ENCODE measurements at places on chromosomes 1 and 21.

DNA sequence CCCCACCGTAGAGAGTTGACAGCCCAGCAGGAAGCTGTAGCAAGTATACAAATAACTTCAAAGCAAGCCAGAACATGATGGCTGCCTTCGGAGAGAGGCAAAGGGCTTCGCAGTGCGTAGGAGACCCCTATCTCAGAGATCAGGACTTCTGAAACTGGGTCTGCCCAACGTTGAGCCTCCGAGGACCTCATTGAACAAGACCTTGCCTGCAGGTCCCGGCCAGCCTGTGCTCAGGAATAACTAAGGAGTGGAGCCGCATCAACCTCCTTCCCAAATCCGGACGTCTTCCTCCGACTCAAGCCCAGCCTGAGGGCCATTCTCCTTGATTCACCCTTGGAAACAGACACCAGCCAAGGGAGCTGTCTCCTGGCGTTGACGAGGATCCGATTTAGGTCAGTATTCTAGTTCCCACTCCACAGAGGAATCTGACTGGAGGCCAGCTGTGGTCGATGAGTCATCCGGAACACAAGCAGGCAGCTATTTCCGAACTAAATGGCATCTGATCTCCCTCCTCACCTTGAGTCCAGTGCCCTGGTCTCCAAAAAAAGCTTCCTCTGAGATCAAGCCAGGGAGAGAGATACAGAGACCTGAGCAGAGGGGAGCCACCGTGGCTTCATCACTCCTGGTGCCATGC lies 166.5 kb upstream of the COA6 start:
- no peak for DNase-seq

GRCh38 chr1:207004931-207005830 lies 27.4 kb downstream of the C1orf116 start:
- no peak for DNase-seq

- DNase-seq, result no peak
Measured at GRCh38 chr1:172662464-172663109, 3.7 kb downstream of the FASLG start.

DNA sequence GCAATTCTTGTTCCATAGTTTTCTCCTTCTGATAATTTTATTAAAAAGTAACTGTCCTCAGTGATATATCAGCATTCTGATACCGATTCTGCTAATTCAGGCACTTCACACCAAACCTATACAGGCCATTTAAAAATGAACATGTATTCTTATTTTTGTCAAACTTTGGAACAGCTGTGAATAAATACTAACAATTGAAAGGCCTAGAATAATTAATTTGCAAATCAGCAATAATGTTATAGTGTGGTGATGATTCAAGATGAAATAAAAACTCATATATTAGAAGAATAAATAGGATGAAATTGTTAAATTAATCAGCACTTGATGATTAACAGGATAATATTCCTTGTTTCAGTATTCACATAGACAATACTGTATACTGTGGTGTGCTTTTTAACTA lies 9.9 kb downstream of the CDKN2C start:
- no peak for DNase-seq

- no peak for DNase-seq
Measured at GRCh38 chr1:156958247-156958714, 37.8 kb downstream of the LRRC71 start.

DNA sequence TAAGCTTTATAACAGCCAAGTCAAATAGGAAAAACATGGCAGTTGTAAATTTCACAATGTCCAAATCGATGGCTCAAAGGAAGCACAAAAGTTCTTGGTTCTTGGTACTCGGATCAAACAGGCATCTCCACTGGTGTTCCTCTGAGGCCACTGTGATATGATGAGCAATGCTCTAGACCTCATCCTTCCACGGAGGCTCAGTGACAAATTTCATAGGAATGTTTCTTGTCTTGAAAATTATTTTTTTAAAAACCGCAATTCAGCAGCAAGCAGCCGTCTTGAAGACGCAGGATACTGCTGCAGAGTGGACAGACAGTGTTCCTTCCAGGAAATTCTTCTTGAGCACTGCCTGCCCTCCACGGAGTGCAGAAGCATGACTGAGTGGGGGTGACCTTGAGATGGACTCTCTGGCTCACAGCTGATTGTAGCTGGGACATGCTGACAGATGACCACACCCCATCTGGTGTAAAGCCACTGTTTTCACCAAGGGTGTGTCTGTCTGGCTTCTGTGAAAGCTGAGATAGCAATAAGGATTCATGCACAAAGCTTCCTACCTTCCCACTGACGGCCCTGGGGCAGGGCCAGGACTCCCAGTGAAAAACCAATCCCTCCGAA lies 61.9 kb downstream of the TIAM1 start:
- no peak for DNase-seq

GRCh38 chr1:113031171-113031933 lies 41.6 kb upstream of the LRIG2 start:
- DNase-seq, result no peak

DNA sequence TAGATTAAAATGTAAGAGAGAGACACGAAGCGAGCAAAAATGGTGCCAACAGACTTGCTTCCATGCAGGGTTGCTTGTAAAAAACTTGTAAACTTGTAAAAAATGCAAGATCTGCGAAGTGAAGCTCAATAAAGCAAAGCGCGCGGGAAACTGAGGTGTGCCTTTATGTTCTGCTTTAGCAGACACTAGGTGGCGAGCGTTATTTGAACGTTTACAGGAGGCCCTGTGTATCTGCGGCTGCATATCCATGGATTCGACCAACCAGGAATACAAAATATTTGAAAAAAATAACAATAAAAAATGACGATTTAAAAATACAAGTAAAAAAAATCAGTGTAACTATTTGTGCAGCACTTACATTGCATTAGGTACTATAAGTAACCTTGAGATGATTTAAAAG lies 1.5 kb downstream of the UBE2G2 start:
- DNase-seq, result no peak

DNA sequence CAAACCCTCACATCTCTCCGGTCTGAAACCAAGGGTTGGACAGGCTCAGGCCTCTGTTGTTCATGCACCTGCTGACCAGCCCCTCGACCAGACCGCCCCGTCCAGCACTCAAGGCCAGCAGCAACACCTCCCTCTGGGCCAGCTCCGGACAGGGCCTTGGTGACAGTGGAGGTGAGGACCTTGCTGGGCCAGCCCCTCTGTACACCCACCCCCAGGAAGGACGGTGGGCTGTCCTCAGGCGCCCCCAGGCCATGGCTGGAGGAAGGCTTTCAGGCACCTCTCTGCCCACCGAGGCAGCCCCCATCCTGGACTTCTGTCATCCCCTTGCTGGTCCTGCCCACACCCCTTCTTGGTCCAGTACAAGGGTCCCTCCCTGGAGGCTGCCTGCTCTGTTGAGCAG lies 48.6 kb downstream of the MEGF6 start:
- DNase-seq, result no peak

DNA sequence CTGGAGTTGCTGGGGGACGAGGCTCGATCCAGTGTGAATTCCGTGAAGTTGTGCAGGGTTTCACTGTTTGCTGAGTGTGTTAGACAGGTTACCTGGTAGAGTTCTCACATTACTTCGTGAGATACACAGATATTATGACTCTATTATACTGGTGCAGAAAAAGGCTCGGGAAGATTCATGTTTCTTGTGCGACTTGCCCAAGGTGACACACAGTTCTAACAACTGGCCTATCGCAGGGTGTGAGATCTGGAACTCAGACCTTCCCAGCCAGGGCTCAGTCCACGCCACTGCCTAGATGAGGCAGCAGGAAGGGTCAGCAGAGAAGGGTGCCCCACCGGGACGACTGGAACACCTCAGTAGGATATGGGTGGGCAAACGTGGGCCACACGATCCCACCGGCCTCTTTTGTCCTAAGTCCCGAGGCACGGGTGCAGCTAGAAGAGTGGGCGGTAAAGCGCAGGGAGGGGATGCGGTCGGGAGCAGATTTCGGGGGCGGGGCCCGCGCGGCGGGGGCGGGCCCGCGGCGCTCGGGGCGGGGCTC lies 296 bp upstream of the RNPEP start:
- no peak for DNase-seq

GRCh38 chr1:197876894-197877293 lies 25.5 kb upstream of the C1orf53 start:
- DNase-seq, result no peak

GRCh38 chr1:177648138-177648537 lies 321.7 kb downstream of the SEC16B start:
- no peak for DNase-seq

DNA sequence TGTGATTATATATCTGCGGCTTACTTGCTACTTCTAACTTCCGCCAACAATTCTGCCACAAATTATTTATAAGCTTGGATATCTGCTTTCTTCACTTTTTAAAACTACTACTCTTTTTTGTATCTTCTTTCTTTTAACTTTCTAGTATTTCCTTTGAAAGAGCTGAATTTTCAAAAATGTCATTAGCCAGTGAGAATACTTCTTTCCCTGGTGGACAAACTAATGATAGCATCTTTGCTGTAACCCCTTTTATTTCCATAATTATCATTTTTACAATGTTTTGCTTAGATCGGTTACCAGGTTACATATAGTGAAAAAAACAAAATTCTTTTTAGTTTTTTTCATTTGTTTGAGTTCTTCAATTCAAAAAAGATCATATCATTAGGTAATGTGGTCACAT lies 355.9 kb upstream of the ADGRL4 start:
- DNase-seq, result no peak

DNA sequence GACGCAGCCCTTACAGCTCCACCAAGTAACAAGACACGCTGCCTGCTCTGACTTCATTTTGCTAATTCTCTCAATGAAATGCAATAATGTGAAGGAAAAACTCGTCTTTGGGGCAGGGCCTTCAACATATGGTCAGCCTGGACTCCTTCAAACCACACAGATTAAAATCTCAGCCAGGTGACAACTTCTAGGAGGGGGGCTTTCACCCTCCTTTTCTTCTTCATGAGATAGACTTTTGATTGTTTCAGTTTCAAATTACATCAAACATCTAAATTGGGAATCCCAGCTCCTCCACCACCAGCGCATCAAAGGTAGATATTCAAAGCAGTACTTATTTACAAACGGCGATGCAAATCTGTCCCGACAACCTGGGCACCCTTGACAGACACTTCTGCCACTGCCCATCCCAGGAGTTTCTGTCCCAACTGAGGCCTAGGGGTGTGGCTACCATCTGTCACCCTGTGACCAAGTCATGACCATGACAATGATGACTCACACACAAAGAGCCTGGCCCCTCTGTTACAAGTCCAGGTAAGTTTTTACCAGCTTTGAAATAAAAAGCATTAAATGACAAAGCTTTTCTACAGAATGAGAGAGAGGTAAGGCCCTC lies 29.7 kb downstream of the SSBP3 start:
- no peak for DNase-seq

DNA sequence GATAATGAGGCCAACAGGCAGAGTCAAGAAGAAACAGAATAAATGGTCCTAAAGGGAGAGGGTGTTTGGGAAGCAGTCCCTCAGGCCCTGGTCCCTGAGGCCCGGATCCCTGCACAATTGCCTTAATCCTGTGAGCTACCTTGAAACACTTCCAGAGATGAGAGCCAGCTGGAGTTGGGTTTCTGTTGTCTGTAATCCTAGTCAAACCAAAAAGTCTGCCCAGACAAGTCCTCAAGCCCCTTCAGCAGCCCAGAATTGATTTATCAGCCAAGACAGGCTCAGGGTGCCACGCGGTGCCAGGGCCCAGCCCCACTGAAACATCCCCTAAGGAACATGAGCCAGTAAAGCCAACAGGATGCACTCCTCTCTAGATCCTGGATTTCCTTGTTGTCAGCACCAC lies 16.4 kb upstream of the CLSTN1 start:
- DNase-seq, result no peak

DNA sequence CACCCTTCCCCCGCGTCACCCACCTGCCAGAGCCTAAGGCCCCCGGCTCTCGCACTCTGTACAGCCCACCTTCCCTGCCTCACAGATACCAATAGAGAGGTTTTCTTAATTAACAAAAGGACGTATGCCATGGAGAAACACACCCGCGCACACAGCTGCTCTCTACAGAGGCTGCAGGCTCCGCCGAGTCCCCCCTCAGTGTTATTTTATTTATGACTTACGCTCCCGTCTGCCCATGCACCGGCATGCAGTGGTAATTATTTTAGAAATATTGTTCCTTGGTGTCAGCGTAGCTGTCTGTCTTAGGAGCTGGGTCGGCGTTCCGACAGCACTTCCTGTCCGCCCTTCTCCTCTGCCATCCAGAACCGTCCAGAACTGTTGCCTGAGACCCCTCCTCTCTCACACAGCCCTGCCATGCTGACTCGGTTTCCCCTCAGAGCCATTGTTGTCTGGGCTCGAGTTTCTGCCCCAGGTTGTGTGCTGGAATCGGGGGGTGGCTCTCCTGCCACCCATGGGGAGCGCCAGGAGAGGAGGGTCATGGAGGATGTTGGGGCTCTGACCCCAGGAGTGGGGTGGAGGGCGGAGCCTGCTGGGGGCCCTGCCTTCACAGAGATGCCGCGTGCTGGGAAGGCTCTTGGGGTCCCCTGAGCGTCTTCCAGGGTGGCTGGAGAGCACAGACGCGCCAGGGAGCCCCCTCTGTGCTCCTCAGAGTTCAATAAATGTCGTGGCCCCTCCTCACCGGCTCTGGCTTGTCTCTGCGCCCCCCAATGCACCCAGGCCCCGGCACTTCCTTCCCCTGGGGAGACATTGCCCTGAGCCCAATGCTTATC lies 39.6 kb upstream of the COL6A1 start:
- no peak for DNase-seq

- DNase-seq, result peak; percentile 43
Measured at GRCh38 chr21:45439161-45439872, 34.4 kb downstream of the COL18A1 start.

- no peak for DNase-seq
Measured at GRCh38 chr21:42111470-42111743, 40.3 kb downstream of the UMODL1 start.

GRCh38 chr1:206812471-206812870 lies 40.2 kb upstream of the IL10 start:
- DNase-seq, result no peak

GRCh38 chr21:38788275-38788905 lies 17.3 kb upstream of the ETS2 start:
- DNase-seq, result no peak

GRCh38 chr1:183034682-183035081 lies 11.5 kb downstream of the LAMC1 start:
- no peak for DNase-seq

DNA sequence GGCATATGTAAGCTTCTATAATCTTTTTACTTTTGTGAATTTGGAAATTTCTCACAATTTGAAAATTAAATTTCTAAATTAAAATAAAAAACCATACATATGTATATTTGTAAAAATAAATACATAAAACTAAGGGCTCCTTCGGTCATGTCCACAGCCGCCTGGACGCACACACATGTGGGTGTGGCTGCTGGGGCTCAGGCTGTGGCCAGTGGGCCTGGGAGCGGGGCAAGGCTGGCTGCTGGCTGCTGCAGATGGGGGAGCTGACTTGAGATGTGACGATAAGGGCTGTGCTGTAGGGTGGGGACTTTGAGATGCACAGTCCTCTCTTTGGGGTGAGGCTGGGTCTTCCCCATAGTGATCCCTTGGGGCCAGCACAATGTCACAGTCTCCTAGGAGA lies 4.8 kb downstream of the RER1 start:
- DNase-seq, result no peak

GRCh38 chr1:196433000-196433399 lies 175.2 kb downstream of the KCNT2 start:
- no peak for DNase-seq

DNA sequence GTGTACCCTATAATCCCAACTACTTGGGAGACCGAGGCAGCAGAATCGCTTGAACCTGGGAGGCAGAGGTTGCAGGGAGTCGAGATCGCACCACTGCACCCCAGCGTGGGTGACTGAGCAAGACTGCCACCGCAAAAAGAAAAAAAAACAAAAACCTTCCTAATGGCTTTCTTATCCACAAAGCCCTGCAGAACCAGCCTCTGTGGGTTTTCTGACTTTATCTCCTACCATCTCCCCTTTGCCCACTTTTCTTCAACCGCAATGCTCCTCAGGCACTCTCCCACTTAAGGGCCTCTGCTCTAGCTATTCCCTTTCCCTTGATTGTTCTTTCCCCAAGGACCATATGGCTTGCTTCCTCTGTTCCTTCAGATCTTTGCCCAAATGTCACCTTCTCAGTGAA lies 67.9 kb upstream of the PUM1 start:
- no peak for DNase-seq
